Activated CD8-positive, alpha-beta T cell treated with anti-CD3 and anti-CD28 coated beads for 36 hours (primary cell): ENCODE measurements at places on chromosomes 4 and X. TPM values are rescaled to one million over a fixed set of nuclear protein-coding genes. Genes with fewer than 3 reads are reported as not detected.

SUPT20HL1 gene
- not detected for total RNA-seq

DNA sequence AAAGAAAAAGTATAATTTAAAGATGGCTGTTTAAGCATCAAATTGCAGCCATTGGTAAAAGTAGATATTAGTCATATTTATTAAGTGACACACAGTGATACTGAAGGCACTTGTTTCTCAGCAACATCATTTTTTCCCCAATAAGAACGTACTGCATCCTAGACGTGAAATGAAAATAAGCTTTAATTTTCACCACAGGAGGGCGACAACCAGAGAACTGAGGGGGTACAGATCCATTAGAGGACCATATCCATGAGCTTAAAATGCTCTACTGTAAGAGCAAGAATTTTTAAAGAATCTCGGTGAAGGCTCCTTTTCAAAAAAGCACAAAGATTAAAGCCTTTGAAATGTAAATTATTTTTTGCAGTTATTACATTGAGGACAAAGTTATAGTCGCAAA is 33.4 kb downstream of the FRG1 start:
- no peak overlapping the region for H3K27ac ChIP-seq
- no peaks in the 10 kb centered on the region for H3K36me3 ChIP-seq
- peaks cover 11% of the 10 kb centered on the region for H3K27me3 ChIP-seq
- no peak for DNase-seq
- no peak overlapping the region for H3K4me3 ChIP-seq
- H3K4me1 ChIP-seq, result no peaks in the 10 kb centered on the region

- H3K27me3 ChIP-seq, result no peaks in the 10 kb centered on the region
- no peak for DNase-seq
- H3K4me3 ChIP-seq, result peak overlapping the region; percentile 97
- H3K36me3 ChIP-seq, result peaks cover 4% of the 10 kb centered on the region
- H3K4me1 ChIP-seq, result peaks cover 17% of the 10 kb centered on the region
- H3K27ac ChIP-seq, result peak overlapping the region; percentile 77
Observed at GRCh38 chr4:169756971-169757574, 671 bp downstream of the HPF1 start.

- DNase-seq, result peak; percentile 72
- H3K4me1 ChIP-seq, result peaks cover 68% of the 10 kb centered on the region
- H3K36me3 ChIP-seq, result peaks cover 11% of the 10 kb centered on the region
- peak overlapping the region; percentile 72 for H3K4me3 ChIP-seq
- peak overlapping the region; percentile 93 for H3K27ac ChIP-seq
Observed at GRCh38 chr4:89303177-89303576, 4.4 kb downstream of the GPRIN3 start.

DNA sequence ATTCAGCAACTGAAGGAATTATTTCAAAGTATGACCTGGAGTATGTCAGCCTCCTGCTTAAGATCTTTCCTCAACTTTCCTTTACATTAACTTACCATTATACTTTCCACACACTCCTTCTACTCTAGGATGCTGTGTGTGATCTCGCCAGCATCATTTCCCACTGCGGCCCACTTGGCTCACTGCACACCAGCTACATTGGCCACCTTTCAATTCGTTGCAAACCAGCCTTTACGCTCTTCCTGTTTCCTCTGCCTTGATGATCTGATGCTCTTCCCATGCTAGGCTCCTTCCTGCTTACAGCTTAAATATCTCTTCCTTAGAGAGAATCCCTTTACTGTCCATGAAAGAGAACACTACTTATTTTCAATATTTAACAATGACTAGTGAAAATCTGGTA is 95.1 kb downstream of the GPM6A start:
- H3K36me3 ChIP-seq, result no peaks in the 10 kb centered on the region
- H3K27me3 ChIP-seq, result no peaks in the 10 kb centered on the region
- no peak overlapping the region for H3K27ac ChIP-seq
- no peaks in the 10 kb centered on the region for H3K4me1 ChIP-seq

ITIH6 gene
- total RNA-seq, result not detected

DNA sequence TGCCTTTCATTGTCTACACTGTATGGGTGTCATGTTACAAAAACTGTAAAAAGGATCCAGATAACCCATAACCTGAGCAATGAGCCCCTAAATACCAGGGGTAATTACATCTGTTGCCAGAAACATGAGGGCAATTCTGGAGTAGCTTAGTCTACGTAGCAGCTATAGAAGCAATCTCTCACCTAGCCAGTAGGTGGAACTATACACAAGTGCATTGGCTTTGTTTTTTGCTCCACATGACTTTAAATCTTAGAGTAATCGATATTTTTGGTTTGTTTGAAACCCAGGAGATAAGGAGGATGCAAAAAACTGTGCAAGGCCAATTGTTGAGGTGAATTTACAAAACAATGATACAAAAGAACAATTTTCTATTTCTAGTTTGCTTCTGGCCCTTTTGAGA is 57.5 kb downstream of the GPR82 start:
- H3K27ac ChIP-seq, result no peak overlapping the region
- no peaks in the 10 kb centered on the region for H3K27me3 ChIP-seq
- H3K36me3 ChIP-seq, result peaks cover 8% of the 10 kb centered on the region
- DNase-seq, result peak; percentile 17
- peaks cover 15% of the 10 kb centered on the region for H3K4me1 ChIP-seq

GRCh38 chr4:73692701-73693100 is 47.7 kb upstream of the CXCL8 start:
- H3K27me3 ChIP-seq, result no peaks in the 10 kb centered on the region
- no peak for DNase-seq
- H3K4me1 ChIP-seq, result no peaks in the 10 kb centered on the region

GRCh38 chr4:166594326-166594946 is 639.9 kb downstream of the SPOCK3 start:
- DNase-seq, result peak; percentile 6
- H3K27ac ChIP-seq, result no peak overlapping the region
- H3K4me1 ChIP-seq, result no peaks in the 10 kb centered on the region
- H3K4me3 ChIP-seq, result no peak overlapping the region
- H3K27me3 ChIP-seq, result no peaks in the 10 kb centered on the region
- no peaks in the 10 kb centered on the region for H3K36me3 ChIP-seq

GRCh38 chrX:153723351-153724251 is 586 bp downstream of the BCAP31 start:
- peak overlapping the region; percentile 88 for H3K27ac ChIP-seq
- H3K4me1 ChIP-seq, result peaks cover 26% of the 10 kb centered on the region
- H3K36me3 ChIP-seq, result peaks cover 26% of the 10 kb centered on the region
- peak; percentile 73 for DNase-seq

GRCh38 chr4:81790477-81790876 is 318.8 kb upstream of the RASGEF1B start:
- H3K27me3 ChIP-seq, result no peaks in the 10 kb centered on the region
- no peaks in the 10 kb centered on the region for H3K36me3 ChIP-seq
- no peak for DNase-seq
- H3K4me1 ChIP-seq, result peaks cover 21% of the 10 kb centered on the region

GRCh38 chr4:71944956-71945355 is 86.8 kb upstream of the NPFFR2 start:
- H3K27me3 ChIP-seq, result no peaks in the 10 kb centered on the region
- DNase-seq, result no peak
- no peak overlapping the region for H3K4me3 ChIP-seq
- H3K36me3 ChIP-seq, result no peaks in the 10 kb centered on the region
- no peak overlapping the region for H3K27ac ChIP-seq

SSX4 gene
- not detected for total RNA-seq

DNA sequence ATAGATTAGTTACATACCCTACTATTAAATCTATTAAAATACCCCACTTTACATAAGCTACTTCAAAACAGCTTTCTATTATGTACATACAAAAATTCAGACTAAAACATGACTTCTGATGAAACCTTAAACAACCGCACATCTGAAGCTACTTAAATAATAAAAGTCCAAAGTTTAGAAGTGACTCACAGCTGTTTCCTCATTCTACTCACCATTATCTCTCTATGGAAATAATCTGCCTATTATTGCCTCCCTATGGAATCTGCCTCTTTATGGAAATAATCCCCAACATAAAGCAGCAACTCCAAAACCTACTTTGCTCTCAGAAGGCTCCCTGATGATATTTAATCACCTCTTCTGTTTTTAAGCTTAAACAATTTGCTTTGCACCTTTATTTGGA is 15.7 kb upstream of the BANK1 start:
- peaks cover 10% of the 10 kb centered on the region for H3K27me3 ChIP-seq
- H3K36me3 ChIP-seq, result peaks cover 3% of the 10 kb centered on the region
- no peak for DNase-seq
- no peaks in the 10 kb centered on the region for H3K4me1 ChIP-seq
- no peak overlapping the region for H3K27ac ChIP-seq

GRCh38 chrX:7111518-7111917 is 36.0 kb upstream of the STS start:
- H3K27ac ChIP-seq, result no peak overlapping the region
- DNase-seq, result no peak

DNA sequence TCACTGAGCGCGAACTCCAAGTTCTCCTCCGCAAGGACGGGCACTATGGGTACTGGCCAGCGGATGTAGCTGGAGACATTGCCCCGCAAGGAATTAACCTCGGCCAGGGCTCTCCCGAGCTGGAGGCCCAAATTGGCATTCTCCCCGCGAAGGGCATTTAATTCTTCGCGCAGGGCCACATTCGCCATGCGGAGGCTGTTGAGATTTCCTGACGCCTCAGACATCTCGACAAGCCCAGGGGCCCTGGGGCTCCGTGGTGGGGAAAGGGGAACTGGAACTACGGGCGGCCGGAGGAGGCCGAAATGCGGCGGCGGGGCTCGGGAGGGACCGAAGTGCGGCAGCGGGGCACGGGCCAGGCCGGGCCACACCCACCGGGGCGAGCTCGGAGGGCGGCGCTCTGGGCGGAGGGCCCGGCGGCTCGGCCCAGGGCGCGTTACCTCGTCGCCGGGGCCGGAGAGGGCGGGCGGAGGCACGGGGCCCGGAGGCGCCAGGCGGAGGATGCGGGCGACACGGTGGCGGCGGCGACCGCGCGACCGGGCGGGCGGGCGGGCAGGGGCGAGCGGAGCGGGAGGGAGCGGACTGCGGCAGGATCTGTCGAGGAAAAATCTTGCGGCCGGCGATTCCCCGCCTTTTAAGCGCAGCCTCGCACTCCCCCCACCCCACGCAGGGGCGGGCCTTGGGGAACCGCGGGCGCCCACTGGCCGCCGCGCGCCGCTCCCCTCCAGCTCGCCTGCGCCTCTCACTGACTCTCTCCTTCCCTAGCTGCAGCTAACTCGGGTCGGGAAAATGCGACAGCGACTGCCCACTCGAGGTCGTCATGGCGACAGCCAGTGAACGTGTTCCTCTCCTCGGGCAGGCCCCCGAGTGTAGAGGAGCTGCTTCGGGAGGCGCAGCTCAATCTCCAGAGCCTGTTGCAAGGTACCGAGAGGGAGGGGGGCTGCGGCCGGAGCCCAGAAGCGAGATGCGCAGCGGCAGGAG is at the start of gene RTL5:
Gene RTL5, minus strand, starts transcription at position 599 of the 978 bp plus-strand sequence.
- peaks cover 2% of the 10 kb centered on the region for H3K4me1 ChIP-seq
- DNase-seq, result peak; percentile 63
- peaks cover 26% of the 10 kb centered on the region for H3K27me3 ChIP-seq
- no peak within 1 kb of the TSS for H3K27ac ChIP-seq
- no peaks in the 10 kb centered on the region for H3K36me3 ChIP-seq
- H3K4me3 ChIP-seq, result peak within 1 kb of the TSS; percentile 62

DNA sequence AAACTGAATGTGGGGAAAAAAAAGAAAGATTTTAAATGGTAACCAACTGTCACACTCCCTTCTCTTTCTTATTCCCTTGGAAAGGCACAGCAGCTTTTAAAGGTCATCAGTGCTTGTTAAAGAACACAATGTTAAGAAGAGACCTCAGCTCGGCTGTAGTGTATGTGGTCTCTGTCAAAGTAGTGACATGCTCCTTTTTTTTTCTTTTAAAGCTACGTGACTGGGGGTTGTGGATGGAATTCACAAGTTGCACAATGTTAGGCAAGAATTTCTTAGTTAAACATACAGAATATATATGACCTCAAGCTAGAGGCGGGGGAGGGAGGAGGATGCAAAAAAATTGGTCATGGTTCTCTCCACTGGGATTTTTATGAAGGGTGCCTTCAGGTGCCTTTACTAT is 45.6 kb downstream of the OCRL start:
- no peak overlapping the region for H3K4me3 ChIP-seq
- no peak overlapping the region for H3K27ac ChIP-seq
- peaks cover 1% of the 10 kb centered on the region for H3K36me3 ChIP-seq
- no peaks in the 10 kb centered on the region for H3K27me3 ChIP-seq

DGKK gene
- total RNA-seq, result not detected

XAGE2 gene
- not detected for total RNA-seq

GRCh38 chr4:1293991-1294390 is 4.3 kb downstream of the MAEA start:
- no peaks in the 10 kb centered on the region for H3K27me3 ChIP-seq
- H3K4me3 ChIP-seq, result no peak overlapping the region
- peaks cover 15% of the 10 kb centered on the region for H3K36me3 ChIP-seq
- H3K4me1 ChIP-seq, result peaks cover 46% of the 10 kb centered on the region
- peak overlapping the region; percentile 46 for H3K27ac ChIP-seq

DNA sequence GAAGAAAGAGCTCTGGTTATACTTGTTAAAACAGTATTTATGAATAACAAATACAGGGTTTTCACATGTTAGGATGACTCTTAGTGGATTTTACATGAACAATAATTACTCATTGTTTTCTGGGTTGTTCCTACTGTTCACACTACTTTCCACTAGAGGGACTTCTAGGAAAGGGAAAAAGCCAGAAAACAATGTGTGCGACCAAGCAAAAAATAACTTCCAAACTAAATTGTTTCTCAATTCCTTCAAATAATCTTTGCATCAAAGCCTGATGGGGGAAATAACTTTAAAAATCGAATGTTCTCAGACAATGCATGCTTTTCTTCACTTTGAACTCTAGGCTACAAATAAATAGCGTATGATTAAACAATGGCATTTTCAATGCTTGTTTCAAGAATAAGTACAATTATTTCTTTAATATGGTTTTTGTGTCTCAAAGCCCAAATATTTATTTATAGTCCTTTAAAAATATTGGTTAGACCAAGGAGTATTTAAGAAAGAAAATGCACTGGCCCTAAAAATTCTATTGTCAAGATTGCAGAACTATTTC is 72.1 kb upstream of the ETNPPL start:
- H3K4me3 ChIP-seq, result no peak overlapping the region
- H3K27me3 ChIP-seq, result peaks cover 5% of the 10 kb centered on the region
- H3K36me3 ChIP-seq, result no peaks in the 10 kb centered on the region
- no peak for DNase-seq

DNA sequence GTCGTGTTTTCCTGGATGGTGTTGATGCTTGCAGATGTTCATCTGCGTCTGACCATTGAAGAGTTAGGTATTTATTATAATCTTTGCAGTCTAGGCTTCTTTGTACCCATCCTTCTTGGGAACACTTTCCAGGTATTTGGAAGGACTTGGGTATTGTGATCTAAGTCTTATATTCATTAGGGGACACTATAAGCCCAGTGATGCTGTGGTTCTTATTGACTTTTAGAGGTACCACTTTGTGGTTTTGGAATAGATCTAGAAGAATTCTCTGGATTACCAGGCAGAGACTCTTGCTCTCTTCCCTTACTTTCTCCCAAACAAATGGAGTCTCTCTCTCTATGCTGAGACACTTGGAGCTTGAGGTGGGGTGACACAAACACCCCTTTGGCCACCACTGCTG is 41.6 kb downstream of the AFM start:
- H3K36me3 ChIP-seq, result no peaks in the 10 kb centered on the region
- H3K27ac ChIP-seq, result no peak overlapping the region
- no peak for DNase-seq
- H3K4me1 ChIP-seq, result no peaks in the 10 kb centered on the region
- H3K4me3 ChIP-seq, result no peak overlapping the region

DNA sequence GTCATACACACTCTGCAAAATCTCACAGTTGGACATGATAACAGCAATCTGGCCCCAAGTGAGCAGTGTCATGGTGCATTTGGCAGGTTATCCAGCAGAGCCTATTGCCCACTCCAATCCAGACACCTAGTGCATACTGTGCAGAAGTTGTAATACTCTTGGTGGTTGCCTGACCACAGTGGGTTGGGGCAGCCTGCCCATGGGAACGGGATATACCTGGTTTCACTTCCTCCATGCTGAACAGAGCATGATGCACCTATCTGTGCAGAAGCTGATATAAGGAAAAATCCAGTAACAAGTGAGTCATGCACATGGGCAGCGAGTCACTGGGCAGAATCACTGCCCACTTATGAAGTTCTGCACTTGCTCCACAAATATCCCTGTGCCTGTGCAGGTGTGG is 105.3 kb upstream of the IGSF1 start:
- H3K4me3 ChIP-seq, result no peak overlapping the region
- no peaks in the 10 kb centered on the region for H3K27me3 ChIP-seq
